NCI-H1694 treated with DMSO at 0.1 percent for 48 hours (cell line): ENCODE measurements at places on chromosomes 3 and 15.

GRCh38 chr3:4532535-4533112 lies 39.5 kb downstream of the ITPR1 start:
- no peak for DNase-seq

DNA sequence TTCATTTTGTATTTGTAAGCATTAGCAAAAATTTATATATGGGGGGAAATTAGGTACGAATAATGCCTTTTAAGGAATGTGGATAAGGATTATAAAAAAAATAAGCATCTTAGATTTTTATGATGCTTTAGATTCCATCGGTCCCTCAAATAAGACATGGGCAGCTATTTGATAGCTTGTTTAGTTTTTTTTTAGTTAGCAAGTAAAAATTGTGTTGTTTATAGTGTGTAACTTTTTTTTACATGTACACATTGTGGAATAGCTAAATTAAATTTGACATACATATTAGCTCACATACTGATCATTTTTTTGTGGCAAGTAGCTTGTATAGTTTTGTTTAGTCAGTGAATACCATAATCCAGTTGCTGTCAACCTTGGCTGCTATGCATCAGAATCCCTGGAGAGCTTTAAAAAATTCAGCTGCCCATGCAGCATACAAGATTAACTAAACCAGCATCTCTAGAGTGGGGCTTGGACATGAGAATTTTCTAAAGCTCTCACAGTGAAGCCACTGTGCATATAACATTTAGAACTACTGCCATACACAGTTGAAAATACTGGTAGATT lies 53.9 kb downstream of the TMOD3 start:
- DNase-seq = no peak

DNA sequence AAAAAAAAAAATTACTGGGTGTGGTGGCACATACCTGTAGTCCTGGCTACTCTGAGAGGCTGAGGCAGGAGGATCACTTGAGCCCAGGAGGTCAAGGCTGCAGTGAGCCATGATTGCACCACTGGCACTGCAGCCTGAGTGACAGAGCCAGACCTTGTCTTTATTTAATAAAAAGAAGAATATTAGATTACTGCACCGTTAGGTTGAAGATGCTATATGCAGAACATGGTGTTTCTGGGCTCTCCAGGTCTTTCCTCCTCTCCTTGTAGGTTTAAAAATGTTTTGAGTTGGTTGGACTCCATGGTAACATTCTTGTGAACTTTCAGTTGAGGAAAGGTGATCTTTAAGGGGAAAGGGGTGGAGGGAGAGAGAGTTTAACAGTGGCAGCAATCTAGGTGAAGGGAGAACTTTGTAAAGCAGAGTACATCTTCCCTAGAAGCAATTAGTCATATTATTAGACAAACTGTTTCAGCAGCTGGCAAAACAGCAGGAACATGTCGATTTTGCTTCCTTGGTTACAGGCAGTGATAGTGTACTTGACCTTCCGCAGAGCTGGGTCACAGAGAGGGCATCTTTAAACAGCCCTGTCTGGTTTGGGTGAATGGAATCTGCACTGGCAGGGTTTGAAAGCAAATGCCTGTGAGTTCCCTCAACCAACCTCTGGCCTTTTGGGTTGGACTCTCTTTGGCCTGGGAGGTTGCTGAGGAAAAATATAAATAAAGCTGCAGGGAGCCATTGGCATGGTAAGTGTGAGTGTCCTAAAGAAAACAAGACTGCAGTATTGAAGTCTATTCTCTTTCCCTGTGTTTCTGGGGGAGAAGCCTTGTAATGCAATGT lies 42.8 kb downstream of the NR2C2 start:
- no peak for DNase-seq

DNA sequence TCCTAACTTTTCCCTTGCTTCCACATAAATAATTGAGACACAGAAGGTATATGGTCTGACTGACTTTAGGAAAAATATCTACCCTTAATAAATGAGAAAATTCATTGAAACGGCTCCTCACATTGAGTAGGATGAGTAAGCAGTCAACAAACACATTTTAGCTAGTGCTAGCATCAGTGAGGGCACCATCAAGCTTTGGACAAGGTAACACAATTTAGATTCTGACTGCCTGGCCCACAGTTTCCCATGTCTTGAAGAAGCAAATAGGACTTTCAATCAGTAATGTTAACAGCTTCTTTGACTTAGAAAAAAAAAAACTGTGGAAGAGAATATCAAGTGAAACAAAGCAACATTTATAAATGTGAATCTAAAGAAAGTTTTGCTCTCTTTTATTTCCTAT lies 70.1 kb upstream of the MBNL1 start:
- no peak for DNase-seq

DNA sequence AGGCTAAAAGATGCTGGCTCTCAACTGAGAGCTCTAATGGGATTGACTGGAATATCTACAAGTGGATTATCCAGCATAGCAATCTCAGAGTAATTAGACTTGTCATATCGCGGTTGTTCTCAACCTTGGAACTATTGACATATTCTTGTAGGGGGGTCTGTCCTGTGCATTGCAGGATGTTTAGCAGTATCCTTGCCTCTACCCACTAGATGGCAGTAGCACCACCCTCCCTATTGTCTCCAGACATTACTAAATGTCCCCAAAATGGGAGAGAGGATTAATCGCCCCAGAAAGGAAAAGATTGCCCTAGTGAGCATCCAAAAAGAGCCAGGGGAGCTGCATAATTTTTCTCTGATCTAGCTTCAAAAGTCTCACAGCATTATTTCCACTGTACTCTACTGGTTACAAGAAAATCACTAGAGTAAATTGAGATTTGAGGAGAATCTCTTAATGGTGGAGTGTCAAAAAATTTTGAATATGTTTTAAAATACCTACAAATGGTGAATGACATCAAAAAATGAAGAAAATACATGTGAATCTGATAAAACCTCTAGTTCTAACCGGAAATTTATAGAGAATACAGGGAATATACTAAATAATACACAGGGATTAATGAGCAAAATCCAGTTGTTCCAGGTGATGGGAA lies 388.2 kb upstream of the AGTR1 start:
- DNase-seq = peak; percentile 17

DNA sequence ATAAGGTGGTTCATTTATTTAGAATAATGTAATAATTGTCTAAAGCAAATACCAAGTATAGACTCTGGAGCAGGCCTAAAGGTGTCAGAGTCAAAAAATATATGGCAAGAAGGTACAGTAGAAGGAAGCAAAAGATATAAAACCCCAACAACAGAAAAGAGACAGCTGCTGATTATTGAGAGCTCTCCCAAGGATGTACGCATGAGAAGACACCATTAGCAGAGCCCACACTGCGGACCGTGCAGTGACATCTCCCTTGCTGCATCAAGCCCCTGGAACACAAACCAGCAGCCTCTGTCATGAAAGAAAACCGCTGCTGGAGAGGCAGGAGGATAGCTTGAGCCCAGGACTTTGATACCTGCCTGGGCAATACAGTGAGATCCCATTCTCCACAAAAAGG lies 18.0 kb upstream of the SLC6A20 start:
- no peak for DNase-seq

DNA sequence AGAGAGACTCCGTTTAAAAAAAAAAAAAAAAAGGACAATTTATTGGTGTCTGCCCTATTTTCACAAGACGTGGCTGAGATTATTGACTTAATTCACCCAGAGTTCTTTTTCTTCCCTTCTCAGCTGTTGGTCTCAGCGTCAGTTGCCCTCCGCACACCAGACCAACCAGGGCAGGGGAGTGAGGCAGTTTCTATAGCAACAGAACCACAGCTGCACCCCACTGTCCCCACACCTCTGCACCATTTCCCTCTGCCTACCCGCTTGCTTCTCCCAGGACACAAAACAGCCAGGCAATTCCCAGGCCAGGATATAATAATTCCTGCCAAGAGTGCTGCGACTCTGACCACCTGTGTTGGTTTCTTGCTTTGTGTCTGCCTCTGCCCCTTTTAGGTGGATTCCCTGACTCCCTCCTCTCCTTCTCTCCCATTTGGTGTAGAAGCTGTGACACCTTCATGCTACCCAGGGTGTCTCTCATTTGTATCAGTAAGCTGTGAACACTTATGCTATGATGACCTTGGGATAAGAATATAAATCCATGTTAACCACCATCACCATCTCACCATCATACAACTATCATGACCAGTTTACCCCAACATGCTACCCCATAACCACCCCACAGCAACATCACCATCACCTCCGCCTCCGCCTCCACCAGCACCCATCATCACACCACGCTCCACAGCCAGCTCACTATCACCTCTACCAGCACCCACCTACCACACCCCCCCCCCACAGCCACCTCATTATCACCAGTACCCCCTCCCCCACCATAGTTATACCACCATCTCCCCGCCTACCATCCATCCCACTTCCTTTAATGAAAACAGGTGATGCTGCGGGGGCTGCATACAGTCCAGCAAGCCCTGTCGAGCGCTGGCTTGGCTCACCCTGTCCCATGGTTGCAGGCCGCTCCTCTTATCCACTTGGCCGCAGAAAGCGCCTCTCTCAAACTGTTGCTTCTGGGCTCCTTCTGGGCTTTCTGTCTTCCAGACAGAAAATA lies 589 bp downstream of the EPB42 start:
- no peak for DNase-seq

DNA sequence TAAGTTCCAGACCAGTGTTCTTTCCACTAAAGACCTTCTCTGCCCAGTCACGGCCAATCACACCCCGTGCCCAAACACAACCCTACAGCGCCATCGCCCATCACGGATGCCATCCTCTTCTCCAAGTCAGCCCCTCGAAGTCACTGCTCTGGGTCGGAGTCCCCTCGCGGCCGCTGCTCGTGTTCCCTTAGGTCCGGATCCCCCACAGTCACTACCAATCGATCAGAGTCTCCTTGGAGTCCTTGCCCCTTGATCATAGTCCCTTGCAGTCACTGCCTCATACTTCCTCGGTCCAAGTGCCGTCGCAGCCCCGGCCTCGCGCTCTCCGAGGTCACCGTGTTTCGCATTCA lies 461 bp downstream of the PCYT1A start:
- DNase-seq = no peak
